ENCODE measurements at places on chromosomes 5 and 9.

- DNase-seq: no peak
These were observed 51.8 kb upstream of the TGFBR1 start for GRCh38 chr9:99052815-99053715.

GRCh38 chr9:112348257-112349007 lies 15.0 kb upstream of the PTBP3 start:
- DNase-seq: peak; percentile 7

DNA sequence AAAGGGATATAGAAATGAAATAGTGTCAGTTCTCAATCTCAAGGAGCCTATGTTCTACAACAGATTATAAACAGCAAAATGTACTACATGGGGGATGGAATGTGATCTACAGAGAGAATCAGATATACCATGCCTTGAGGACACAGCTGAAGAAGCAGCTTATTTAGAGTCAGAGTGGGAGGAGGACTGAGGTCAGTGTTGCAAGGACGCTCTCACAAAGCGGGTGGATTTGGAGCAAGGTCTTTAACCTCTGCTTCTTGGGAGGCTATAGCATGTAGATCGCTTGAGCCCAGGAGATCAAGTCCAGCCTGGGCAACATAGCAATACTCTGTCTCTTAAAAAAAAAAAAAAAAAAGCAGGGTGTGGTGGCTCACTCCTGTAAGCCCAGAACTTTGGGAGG lies 32.8 kb upstream of the PLIN2 start:
- no peak for DNase-seq

- DNase-seq: no peak
These were observed 54.3 kb downstream of the MTX3 start for GRCh38 chr5:79936646-79937216.

GRCh38 chr5:97165726-97166125 lies 17.3 kb downstream of the RIOK2 start:
- DNase-seq: no peak

DNA sequence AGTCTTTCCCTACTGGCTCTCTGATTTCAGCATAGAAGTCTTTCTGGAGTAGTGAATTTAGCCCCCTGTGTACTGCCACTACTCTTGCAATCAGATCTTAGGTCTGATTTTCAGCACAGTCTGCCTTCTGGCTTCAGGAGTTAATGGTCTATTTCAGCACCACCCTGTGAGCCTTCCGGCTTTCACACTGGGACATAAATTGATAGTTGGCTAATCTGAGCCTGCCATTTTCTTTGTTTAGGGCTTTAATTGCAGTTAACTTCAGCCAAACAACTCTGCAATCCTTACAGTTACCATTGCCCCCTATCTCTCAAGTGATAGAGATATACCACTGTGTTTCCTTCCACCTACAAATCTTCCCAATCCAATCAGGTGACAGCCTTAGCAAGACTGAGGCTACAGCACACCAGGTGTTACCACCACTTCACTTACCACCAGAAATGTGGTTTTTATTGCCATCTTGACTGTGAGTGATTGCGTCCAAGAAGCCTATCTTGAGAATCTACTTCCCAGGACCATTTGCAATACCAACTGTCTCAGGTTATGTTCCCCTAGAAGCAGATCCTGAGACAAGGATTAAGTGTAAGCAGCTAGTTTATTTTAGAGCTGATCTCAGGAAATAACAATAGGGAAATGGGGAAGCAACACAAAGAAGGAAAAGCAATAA lies 51.9 kb upstream of the NEK6 start:
- DNase-seq: no peak

DNA sequence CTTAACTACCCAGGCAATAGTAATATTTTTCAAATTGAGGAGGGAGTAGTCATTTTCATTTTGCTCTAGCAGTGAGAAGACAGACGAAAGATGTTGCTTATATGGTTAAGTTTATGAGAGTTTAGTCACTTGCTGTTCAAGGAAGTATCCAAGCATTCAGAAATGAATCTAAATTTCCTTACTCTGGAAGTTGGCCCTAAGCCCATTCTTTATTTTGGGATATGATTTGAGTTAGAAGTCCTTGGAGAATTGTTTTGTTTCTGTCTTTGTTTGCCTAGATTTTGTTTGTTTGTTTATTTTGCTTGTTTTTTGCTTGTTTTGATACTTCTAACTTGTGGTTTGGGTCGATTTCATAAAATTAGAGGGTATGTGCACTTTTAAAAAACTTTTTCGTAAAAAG lies 146.4 kb upstream of the FGF10 start:
- no peak for DNase-seq

DNA sequence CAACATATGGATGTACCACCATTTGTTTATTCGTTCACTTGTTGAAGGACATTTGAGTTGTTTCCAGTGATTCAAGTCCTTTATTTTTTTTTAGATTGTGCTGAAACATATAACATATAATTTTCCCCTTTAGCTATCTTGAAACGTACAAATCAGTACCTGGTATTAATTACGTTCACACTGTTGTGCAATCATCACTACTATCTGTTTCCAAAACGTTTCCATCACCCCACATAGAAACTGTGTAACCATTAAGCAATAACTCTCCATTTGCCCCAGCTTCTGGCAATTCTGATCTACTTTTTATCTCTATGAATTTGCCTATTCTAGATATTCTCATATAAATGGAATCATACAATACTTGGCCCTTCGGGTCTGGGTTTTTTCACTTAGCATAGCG lies 116.0 kb downstream of the FGF1 start:
- DNase-seq: no peak

- DNase-seq: no peak
These were observed 6.1 kb upstream of the NRG2 start for GRCh38 chr5:140049205-140049604.

DNA sequence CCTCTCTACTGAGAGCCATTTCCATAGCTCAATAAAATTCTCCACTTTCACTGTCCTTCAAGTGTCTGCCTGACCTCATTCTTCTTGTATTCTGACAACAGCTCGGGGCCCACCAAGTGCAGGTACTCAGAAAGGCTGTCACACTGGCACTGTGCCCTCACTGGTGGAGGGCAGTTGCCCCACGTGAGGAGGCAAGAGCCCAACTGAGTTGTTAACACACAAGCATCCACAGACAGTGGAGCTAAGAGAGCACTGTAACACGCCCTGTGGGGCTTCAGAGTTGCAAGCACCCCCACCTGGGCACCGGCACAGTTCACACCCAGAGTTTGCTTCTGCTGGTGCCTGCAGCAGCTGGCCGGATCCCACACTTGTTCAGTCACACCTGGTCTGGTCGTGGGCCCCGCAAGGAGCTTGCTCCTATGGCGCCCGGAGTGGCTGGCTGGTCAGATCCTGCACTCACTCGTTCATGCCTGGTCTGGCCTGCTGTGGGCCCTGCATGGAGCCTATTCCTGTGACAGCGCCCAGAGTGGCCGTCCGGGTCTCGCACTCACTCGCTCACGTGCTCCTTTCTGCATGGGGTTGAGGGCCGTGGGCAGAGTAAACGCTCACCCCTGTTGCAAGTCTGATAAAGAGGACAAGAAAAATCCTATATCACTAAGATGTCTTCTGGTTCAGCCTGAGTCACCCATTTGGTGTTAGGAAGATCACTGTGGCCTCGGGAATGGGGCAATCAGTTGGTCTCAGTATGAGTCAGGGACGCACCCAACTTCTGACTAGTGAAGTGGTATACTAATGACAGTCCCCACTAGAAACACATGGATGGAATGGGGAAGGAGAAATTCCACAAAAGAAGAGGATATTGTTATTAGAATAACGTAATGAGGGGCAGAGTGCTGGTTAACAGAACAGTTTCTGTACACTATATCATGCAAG lies 87.0 kb upstream of the CCNH start:
- DNase-seq: no peak

DNA sequence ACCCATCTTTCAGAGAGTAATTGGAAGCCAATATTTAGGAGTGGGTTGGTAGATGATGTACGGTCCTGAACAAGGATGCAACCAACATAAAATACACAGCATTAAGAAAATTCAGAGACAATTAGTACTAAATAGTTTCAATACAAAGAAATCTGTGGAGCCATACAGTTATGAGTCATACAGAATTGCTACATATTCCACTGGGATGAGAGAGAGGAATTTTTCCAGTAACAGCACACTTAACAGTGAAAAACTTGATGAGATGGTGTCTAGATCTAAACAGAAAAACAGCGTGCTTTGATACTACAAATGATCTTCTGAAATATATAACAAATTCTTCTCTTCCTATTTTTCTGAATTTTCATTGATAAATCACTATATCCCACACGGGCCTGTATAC lies 1999.3 kb upstream of the CDH9 start:
- DNase-seq: no peak

DNA sequence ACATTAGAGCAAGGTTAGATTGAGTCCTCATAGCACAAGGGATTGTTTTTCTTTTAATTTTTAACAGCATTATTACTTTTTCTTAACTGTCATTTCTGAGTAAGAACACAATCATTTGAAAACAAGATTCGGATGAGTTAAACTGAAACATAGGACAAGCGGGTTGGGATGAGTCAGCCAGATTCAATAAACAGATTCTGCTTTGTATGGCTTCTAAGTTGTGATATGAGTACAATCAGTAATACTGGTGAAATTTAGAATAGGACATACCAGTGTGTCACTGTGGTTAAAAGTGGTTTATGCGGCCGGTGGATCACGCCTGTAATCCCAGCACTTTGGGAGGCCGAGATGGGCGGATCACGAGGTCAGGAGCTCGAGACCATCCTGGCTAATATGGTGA lies 364.3 kb upstream of the CDH10 start:
- DNase-seq: no peak

DNA sequence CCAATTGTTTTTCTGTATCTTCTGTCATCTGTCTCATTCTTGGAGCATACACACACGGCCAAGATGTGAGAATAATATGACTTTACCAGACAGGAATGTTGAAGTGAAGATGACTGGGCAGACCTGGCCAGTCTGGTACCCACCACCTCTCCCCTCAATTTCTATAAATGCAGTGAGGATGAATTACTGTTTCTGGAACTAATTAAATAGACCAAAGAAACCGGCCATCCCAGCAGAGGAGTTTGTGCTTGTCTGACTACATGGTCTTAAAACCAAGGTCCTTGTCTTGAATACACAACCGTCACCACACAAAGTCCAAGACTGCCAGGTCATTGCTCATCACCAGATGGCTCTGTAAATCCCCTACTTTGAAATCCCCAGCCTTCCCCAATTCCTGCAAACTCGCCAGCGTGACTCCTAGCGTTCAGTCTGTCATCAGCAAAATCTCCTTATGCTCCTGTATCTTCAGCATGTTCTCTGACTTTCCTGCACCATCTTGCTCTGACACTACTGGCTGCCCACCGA lies 147.2 kb downstream of the PDE4D start:
- no peak for DNase-seq

- DNase-seq: peak; percentile 7
These were observed 789.3 kb downstream of the SEMA5A start for GRCh38 chr5:8756498-8757084.

DNA sequence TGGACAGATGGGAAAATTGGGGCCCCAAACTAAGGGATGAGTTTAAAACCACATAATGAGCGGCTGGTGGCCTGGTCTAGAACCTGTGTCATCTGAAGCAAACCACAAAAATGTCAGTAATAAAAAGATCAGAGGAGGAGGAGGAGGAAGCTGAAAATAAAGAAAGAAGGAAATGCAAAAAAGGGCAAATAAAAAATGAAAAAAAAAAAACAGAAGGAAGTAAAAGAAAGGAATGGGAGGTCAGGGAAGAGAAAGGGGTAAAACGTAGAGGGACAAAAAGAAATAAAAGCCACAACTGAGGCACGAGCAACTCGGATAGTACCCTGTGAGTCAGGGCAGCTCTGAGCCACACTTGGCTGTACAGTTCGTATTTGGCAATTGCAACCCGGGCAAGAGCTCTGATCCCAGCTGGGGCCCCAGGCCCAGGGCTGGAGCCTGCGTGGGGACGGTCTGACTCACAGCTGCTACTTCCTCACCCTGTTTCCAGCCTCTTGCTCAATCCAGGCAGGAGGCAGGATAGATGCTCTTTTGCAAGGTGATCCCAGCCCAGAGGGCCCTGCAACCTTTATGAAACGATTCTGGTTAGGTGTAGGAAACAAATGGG lies 137.9 kb upstream of the TRIM32 start:
- DNase-seq: no peak

DNA sequence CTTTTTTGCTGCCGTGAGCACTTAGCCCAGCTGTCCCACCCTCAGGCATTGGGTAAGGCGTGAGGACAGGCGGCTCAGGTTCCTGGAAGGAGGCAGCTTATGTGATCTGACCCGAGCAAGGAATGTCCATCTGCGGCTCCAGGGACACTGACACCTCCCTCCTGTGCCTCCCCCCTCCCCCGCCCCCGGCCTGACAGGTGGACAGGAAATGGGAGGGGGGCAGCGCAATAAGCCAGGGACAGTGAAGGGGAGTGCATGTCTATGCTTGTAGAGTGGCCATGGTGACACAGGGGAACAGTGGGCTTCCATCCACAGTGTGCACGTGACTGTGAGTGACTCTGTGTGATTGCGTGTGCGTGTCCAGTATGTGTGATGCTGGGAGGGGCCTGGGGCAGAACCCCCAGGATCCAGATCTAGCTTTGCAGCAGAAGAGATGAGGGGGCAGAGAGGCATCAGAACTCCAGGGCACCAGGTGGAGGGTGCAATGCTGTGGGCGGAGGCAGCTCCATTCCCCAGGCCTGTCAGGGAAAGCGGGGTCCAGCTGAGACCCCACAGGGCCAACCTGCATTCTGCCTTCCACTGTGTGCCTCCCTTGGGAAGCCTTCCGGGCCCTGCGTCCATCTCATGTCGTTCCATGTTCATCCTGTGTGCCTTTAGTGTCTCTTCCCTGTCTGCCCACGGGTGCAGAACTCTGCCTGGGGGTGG lies 30.5 kb downstream of the CNTFR start:
- DNase-seq: peak; percentile 50

- no peak for DNase-seq
These were observed 23.6 kb downstream of the OR2V2 start for GRCh38 chr5:181170996-181171395.

DNA sequence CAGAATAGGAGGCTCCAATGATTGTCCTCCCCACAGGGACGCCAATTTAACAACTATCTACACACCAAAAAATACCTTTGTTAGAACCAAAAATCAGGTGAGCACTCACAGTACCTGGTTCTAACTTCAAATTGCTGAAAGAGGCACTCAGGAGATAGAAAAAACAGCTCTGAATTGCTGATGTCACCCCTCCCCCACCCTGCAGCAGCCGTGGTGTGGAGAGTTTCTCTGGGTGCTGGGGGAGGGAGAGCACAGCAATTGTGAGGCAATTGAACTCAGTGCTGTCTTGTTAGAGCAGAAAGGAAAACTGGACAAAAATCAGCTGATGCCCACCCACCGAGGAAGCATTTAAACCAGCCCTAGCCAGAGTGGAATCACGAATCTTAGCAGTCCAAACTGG lies 41.8 kb downstream of the TNFSF8 start:
- DNase-seq: no peak

- DNase-seq: no peak
These were observed 332.0 kb downstream of the MLLT3 start for GRCh38 chr9:20290257-20290656.

DNA sequence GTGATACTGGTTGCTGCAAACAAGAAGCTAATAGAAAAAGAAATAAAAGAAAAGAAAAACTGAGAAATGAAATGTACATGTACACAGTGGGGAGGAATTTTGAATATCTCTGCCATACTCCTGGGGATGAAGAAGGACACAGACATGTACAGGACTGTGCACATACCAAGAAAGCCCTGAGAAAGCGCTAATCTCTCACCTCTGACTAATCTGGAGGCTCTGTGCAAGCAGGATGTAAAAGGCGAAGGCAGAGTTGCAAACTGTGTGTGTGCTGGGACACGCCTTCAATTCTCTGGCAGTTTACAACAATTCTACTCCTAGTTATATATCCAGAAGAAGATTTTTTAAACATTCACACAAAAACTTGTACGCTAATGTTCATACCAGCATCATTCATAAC lies 211.4 kb downstream of the KIAA0825 start:
- no peak for DNase-seq

GRCh38 chr9:77811832-77812231 lies 163.7 kb upstream of the GNA14 start:
- DNase-seq: no peak
